Eye (tissue), 1 donor: ENCODE measurements at places on chromosomes 6 and 20.

DNA sequence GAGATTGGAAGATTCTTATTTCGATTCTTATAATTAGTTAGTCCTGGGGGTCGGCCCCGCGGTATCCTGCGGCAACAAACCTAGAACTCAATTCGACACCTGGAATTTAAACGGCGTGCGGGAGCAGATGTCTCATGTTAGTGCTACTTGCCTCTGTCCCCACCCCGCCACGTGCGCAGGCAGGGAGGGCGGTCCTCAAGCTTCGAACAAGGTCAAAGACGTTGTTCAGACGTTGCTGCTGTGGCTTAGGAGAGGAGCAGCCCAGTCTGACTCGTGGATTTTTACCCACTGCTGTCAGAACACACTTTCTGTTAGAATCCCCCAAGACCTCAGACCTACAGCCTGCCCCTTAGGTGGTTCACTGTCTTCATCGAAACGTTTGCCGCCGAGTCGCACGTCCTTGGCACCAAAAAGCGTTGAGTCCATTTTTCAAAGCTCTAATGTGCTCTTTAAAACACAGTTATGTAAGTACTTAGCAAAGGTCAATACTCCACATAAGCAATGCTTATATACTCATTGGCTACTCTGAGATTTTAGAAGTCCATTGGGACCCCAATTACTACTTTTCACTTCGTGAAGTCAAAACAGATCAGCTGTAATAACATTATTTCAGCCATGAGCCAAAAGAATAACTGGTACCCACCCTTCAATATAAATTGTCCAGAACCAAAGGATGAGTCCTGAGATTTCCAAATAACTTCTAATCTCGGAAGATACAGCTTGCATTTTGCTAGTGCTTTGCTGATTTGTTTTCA, 2.7 kb upstream of the C6orf62 start:
- no peak for DNase-seq

DNA sequence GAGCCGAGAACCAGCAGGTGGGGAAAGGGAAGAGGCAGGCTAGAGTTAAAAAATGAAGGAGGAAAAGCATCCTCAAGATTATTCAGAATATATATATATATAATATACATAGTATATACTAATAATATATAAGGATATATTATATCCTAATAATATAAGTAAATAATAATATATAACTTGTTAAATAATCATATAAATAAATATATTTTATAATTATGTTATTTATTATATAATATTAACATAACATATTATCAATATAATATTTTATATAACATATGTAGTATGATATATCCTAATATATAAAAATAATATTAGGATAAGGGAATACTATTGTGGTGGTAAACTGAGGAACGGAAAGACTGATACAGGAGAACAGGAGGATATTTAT, 171.8 kb downstream of the TRIM27 start:
- DNase-seq: no peak

DNA sequence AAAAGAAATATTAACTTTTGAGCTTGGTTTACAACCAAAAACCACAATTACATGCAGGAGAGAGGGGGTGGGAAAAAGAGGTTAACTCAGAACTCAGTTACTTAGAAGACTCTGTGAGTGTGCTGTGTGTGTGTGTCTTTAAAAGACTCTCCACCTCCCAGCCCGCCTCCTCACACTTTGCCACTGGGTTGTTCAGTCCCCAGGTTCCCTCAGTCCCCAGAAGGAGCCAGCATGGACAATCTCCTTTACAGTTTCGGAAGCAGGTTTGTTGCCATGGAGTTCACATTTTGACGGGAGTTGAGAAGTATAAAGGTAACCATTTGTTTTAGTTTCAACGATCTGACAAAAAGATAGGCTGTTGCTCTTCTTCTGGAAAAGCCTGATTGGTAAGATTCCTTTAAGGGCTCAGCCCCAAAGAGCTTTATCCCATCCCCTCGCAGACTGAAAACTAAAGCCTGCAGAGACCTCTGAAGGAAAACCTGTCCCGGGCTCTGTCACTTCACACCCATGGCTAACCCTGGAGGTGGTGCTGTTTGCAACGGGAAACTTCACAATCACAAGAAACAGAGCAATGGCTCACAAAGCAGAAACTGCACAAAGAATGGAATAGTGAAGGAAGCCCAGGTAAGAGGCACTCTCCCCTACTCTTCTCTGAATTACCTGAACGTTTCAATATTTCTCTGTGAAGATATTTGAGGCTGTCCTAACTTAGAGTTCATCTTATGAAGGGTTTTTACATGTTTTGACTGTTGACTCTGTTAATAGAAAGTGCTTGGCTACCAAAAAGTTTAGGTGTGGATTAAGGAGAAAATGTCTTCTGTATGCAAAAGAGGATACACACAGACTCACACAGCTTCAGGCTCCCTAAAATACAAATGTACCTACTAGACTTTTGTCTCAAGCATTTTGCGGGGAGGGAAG, at the start of gene SPTLC3:
TSS of gene SPTLC3 (plus strand) at position 212 of the 921 bp plus-strand sequence. CDS start at position 508, 296 bp downstream.
- DNase-seq: peak; percentile 42

DNA sequence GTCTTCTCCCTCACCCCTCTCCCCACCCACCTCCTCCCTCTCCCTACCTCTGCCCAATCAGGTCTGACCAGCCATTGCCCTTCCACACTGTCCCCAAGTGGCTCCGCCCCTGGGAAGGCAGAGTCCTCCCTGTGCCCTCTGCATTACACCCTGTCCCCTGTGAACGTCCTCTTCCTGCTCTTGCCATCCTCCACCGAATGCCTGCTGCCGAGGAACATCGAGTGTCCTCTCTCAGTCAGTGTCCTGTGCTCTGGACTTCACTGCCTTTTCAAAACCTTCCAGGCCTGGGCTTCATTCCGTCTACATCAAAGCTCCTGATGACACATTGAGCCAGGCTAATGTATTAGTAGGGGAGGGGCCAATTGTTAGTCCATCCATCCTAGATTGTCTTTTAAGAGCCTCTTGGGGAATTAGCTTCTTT, 3.3 kb upstream of the PACSIN1 start:
- DNase-seq: peak; percentile 57

DNA sequence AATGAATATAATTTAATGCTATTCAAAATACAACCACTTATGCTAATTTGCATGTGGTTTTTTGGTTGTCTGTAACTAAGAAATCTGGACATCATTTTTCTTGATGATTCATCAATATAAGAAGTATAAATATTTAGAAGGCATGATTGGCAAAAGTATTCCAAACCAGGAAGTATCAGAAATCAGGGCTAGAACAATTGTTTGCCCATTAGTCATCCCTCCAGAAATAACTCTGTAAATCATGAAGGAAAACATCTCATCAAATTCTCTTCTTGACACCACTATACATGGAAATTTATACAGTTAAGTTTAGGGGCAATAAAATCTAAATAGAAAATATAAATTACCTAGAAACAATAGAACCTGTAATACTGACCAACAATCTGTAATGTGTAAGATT, 554.7 kb upstream of the HS3ST5 start:
- no peak for DNase-seq

DNA sequence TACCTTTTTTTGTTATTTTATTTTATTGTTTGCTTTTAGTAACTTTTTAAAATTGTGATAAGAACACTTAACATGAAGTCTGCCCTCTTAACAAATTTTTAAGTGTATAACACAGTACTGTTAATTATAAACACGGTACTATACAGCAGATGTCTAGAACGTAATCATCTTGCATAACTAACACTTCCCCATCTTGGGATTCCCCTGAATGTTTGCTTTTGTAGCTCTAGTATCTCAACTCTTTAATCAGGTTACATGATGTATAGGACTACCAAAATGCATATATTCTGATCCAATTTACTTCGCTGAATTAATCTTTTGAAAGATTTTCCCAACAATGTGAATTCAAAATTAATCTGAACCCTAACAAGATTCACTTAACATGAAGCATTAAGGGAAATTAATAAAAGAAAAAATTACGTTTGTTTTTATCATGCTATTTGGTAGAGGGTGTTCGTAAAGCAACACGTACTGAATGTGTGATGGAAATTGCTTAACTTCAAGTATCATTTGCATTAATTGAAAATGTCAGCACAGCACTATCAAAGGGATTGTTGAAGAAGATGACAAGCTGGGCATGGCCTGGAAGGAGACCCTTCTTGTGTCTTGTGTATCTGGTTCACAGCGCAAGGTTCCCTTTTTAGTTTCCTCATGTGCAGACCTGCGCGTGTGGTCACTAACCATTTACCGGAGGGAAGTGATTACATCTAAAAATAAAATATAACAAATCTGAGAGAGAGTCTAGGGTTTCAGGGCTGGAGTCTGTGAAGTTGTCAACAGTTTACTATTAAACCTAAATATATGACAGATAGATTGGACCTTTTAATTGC, 15.2 kb downstream of the COL19A1 start:
- DNase-seq: no peak

DNA sequence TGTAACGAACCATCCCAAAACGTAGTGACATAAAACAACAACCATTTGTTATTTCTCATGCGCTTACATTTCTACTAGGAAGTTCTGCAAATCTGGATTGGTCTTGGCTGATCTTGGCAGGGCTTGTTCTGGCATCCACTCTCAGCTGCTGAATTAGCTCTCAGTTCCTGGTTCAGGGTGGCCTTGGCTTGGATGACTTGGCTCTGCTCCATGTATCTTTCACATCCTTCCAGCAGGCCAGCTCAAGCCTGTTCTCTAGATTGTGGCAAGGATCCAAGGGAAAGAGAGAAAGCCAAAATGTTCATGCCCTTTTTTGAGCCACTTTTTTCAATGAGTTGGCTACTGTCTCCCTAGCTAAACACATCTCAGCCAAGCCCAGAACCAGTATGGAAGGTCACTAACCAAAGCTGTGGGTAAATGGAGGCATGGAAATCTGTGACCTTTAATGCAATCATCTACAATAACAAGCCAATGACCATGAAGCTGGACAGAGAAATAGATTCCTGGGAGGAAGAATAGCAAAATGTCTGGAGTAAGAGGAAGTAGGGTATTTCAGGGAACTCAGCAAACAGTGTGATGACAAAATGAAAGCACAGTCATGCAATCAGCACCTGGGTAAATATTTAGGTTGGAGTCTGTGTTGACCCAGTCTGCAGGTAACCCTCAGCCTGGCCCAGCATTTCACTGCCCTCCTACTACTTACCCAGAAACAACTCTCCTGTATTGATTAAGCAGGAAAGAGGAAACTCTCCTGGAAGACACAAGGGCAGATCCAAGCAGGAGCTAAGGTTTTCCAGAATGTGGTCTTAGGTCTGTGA, 32.7 kb upstream of the SNAP25 start:
- no peak for DNase-seq

- DNase-seq: peak; percentile 99
These were observed 831 bp upstream of the BCL2L1 start for GRCh38 chr20:31723319-31724078.

DNA sequence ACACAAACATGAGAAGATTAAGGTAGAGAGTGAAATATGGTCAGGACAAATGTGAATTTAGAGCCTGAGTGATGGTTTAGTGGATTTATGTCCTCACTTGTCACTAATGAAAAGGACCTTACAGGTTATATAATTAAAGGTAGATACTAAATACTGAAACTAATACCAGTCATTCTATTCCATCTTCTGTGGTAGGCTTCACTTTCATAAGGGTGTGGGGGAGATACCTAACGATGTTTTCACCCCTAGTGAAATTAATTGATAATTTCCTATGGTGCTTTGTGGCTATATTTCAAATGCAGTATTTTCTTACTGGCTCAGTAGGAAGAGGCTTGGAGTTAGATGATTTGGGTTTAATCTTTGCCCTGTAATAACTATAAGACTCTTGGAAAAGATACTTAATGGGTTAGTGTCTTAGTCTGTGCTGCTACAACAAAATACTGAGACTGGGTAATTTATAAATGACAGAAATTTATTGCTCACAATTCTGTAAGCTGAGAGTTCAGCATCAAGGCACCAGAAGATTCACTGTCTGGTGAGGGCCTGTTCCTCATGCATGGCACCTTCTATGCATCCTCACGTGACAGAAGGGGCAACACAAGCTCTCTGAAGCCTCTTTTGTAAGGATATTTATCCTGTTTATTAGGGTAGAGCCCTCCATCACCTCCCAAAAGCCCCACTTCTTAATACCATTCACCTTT, 21.3 kb downstream of the RNF217 start:
- no peak for DNase-seq

DNA sequence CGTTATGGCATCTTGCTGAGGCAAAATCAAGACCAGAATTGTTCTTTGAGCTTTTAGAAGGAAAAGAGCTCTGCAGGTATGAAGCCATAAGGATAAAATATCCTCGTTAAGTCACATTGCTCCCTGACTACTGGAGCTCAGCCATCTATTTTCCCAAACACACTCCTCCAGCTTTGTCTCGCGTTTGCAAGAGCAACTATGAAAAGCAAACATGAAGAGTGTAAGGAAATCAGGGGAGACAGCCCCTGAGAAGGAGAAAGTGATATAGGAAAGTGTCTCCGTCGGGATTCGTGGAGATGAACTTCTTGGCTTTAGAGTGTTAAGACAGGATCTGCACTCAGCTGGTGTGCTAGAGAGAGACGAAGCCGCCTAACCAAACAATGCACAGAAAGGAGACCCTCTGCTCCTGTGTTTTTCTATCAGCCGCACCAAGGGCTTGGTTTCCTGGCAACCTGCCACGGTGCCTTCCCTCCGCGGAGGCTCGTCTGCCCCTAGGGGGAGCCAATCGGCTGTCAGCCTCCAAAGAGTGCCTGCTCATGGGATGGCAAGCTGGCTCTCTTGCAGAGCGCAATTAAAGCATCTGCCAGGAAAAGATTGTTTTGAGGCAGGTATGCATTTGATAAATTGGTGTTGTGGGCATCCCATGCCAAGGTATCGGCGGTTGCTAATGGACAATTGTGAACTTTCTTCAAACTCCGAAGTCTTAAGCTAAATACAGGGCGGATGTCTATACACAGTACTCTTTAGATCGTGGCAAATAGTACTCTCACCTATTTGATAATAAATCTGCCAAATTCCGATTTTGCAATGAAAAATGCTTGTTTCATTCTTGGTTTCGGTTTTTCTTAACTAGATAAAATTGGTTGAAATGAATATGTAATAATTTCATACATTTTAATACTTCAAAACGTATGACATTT, 603.2 kb downstream of the RNF144B start:
- DNase-seq: peak; percentile 94

DNA sequence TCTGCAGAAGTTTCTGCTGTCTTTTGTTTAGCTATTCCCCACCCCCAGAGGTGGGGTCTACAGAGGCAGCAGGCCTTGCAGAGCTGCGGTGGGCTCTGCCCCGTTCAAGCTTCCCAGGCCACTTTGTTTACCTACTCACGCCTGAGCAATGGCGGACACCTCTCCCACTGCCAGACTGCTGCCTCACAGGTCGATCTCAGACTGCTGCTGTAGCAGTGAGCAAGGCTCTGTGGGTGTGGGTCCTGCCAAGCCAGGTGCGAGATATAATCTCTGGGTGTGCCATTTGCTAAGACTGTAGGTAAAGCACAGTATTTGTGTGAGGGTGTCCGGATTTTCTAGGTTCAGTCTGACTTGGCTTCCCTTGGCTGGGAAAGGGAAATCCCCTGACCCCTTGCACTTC, 23.6 kb upstream of the ZNF337 start:
- no peak for DNase-seq
